Activated naive CD8-positive, alpha-beta T cell treated with anti-CD3 and anti-CD28 coated beads for 36 hours (primary cell): ENCODE measurements at places on chromosomes 1 and 21.

DNA sequence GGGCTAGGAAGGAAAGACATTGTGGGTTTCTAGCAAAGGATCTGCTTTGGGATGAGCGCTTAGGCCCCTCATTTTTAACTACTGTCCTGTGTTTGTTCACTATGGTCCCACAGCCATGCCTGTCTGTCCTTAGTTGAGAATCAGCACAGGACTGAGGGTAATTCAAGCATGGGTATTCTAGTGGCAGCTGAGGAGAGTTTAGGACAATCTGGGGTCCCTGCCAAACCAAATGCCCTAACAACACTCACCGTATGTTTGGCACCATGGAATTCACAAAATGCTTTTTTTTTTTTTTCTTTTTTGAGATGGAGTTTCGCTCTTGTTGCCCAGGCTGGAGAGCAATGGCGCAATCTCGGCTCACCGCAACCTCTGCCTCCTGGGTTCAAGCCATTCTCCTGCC is 10.4 kb downstream of the ARHGEF11 start:
- no peak for DNase-seq

- DNase-seq: no peak
Observed at GRCh38 chr21:30997541-30997940, 40.7 kb downstream of the KRTAP19-8 start.

- peak; percentile 52 for DNase-seq
Observed at GRCh38 chr1:111197598-111198284, 2.7 kb downstream of the DENND2D start.

DNA sequence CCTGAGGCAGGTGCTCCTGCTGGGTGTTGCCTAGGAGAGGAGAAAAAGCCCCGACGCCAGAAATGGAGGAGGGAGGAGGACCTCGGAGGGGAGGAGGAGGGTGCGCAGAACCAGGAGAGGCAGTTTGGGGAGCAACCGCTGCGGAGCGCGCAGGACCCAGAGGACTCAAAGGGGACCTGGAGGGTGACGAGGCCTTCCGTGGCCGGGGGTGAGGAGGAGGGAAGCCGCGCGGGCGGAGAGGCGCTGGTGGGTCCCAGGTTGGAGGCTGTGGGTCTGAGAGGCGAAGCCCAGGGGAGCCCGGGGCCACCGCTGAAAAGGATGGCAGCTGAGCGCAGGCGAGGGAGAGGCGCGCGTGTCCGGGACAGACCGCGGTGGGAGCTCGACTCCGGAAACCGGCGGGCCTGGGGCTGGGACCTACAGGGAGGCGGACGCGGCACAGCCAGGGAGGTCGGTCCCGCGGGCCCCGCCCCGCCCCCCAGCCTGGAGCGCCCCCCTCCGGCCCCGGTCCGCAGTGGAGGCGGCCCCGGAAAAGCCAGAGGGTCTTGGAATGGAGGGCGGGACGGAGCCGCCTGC is 15.1 kb downstream of the RNF223 start:
- DNase-seq: no peak

- DNase-seq: no peak
Observed at GRCh38 chr1:51910221-51911000, 31.9 kb upstream of the NRDC start.

DNA sequence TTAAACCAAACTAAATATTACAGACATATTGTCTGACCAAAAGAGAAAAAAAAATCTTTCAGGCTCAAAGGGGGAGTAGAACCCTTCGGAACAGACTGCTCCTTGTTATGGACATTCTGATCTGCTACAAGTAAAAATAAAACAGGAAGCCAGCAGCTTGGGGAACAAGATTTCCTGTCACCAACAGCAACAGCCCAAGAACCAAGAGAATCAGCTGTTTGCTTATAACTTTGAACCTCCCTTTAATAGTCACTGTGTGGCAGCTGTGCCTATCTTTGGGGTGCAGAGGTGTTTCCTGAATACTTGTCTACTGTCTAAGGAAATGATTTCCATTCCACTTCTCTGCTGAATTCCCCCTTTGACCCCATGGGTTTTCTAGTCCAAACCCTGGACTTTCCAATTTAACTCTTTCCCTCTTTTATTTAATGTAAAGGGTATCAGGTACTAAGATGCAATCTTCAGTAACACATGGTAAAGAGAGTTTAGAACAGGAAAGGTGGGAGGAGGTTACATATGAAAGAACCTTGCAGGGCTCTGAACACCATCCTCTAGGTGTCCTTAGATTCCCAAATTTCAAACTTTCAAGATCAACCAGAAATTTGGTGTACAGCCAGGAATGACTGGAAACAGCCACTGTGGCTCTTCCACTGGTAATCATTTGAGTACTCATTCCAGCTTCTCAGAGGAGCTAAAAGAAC is 38.6 kb downstream of the GPR3 start:
- no peak for DNase-seq

GRCh38 chr21:46111193-46111571 is 13.3 kb downstream of the COL6A2 start:
- DNase-seq: no peak
